Heart right ventricle (tissue), 16 donors: ENCODE measurements at places on chromosomes 4 and X.

GRCh38 chrX:152136312-152136711 lies 2.1 kb downstream of the MAGEA10 start:
- DNase-seq = no peak

- no peak for DNase-seq
Observed at GRCh38 chr4:43330288-43330687, 437.8 kb downstream of the GRXCR1 start.

DNA sequence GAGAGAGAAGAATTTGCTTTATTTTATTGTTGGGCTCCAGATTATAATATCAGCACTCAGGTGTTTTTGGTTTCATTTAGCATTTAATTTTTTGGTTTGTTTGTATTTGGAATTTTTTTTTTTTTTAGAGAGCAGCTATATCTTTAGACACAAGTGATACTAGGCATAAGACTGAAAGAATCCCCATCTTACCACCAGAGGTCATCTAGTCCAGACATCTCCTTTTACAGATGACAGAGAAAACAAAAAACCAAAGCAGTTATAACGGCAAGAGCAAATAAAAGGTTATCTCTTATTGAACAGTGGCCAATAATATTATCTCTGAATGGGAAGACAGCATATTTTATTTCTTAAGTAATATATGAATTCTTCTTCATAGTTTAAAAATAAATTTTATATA lies 22.8 kb downstream of the USP38 start:
- no peak for DNase-seq

GRCh38 chrX:40468033-40468846 lies 112.5 kb upstream of the ATP6AP2 start:
- peak; percentile 42 for DNase-seq

GRCh38 chr4:183571350-183571941 lies 66.6 kb downstream of the ING2 start:
- DNase-seq = no peak

GRCh38 chr4:4425119-4425690 lies 38.3 kb downstream of the NSG1 start:
- DNase-seq = no peak

GRCh38 chr4:7282786-7283440 lies 90.6 kb downstream of the SORCS2 start:
- DNase-seq = no peak

DNA sequence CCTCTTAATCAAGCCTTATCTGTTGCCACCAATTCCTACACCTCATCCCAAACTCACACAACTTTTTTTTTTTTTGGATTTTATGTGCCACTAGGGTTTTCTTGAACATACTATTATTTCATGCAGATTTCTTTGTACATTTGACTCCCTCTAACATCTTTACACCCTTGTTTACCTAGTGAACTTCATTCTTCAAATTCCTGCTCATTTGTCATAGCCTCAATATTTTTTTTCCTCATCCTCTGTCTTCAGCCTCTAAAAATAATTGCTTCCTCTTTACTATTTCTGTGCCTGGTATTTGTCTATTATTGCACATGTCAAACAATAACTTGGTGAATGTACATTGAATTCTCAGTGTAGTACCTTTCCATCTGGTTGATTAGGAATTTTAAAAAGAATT lies 22.0 kb downstream of the NBDY start:
- DNase-seq = no peak

- no peak for DNase-seq
Observed at GRCh38 chr4:153045111-153045982, 109.2 kb downstream of the FHDC1 start.

DNA sequence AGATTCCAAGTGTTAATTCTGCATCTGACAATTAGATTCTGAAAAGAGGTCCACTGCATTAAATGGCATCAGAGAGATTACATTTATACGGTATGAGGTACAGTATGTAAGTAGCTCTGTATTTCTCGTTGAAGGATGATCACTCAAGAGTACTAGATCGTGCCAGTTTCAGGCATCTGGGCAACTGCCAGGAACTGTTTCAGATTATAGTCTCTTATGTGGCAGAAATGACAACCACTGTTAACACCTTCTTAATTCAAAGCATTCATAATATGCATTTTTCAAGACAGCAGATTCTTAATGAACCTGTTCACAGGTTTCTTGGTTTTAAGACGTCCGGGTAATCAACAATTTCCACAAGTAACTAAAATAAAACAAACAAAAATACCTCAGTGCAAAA lies 1.6 kb downstream of the ANKRD50 start:
- DNase-seq = no peak

- no peak for DNase-seq
Observed at GRCh38 chrX:10079231-10079630, 77.5 kb upstream of the CLCN4 start.

GRCh38 chr4:148730766-148731165 lies 288.6 kb upstream of the NR3C2 start:
- DNase-seq = no peak

DNA sequence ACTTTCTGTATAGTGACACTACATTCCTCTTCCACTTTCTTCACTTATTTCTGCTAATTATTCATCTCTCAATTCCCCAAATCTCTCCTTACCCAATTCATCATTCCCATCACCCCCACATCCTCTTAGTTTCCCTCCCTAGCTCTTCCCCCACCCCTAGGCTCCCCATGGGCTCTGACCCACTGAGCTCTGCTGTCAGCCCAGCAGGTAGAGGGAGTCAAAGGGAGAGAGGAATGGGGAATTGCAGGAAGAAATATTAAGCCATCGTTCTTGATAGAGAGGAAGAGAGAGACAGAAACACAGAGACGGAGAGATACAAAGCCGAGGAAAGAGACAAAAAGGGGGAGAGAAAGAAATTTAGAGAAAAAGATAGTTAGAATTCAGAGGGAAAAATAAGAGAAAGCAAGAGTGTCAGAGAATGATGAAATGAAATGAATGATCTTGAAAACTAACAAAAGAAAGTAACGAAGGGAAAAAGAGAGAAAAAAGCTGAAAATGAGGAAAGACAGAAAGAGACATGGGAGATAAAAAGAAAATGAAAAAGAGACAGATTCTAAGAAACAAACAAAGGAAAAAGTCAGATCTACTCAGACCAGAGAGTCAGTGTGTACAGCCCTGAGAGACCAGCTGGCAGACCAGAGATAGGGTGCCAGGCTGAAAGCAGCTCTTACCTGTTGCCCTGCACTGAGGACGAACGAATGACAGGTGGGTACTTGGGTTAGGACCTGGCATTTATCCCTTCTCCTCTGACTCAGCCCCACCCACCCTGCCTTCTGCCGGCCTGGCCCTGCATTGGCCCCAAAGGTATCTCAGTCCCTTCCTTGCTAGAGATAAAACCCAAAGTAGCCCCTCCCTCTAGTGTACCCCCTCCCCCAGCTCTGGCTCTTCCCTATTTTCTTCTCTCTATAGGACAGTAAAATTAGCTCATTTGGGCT lies at the start of gene ALAS2:
Gene ALAS2 (minus strand): TSS at position 707 of the 935 bp plus-strand sequence. CDS start 4,977 bp downstream, outside the sequence.
- DNase-seq = no peak

DNA sequence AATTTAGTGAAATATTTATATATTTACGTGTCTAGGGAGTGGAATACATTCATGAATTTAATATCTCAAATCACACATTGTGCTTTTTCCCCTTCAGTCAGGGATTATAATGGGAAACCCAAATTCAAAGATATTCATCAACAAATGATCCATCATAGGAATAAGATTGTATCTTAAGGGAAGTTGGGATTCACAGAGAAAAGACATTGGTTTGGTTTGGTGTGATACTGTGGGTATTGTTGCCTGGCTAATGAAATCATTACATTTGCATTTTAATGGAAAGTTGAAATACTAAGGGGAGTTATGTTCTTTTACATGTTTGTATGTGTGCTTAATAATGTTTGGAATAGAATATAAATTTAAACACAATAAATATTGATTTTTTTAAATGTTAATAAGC lies 1.7 kb downstream of the TET2 start:
- DNase-seq = no peak

DNA sequence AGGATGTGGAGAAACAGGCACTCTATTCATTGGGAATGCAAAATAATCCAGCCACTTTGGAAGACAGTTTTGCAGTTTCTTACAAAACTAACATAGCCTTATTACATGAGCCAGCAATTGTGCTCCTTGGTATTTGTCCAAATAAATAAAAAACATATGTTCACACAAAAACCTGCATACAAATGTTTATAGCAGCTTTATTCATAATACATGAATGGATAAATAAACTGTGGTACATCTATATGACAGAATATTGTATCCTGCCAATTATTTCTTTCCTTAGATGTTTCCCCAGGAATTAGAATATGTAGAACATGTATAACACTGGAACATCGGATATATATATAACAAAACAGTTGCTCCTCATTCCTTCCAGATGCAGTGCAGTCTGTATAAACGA lies 57.7 kb upstream of the VEGFC start:
- DNase-seq = no peak

GRCh38 chrX:84187533-84188319 lies at the start of gene RPS6KA6:
TSS of gene RPS6KA6 (minus strand) at chrX:84188199. CDS start at chrX:84187899, 300 bp downstream.
- DNase-seq = no peak

- peak; percentile 56 for DNase-seq
Observed at GRCh38 chr4:88211473-88212252, 53.2 kb upstream of the ABCG2 start.

DNA sequence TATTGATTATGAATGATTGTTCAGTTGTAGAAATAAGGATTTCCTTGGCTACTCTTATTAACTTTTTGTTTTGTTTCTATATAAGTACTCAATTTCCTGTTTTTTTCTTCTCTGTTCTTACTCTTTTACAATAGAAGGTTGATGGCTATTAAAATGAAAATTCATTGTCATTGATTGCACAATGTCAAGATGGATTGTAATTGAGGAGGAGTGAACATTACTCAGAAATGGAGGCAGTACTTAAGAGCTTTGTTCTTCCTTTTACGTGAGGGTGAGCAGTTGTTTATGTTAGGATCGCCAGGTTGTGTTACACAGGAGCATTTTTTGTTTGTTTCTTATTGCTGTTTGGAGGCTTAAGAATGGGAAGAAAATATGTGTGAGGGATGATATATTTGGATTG lies 2062.4 kb downstream of the ARAP2 start:
- no peak for DNase-seq

GRCh38 chr4:140499391-140499790 lies 1.3 kb upstream of the MGAT4D start:
- DNase-seq = no peak
